Inflammatory macrophage treated with lipopolysaccharide for 1 hour (primary cell): ENCODE measurements at places on chromosomes 3 and 15.

- peak; percentile 78 for DNase-seq
Measured at GRCh38 chr15:49706805-49707204, 86.0 kb downstream of the DTWD1 start.

GRCh38 chr3:151169262-151169947 lies 33.6 kb downstream of the GPR171 start:
- peak; percentile 72 for DNase-seq

GRCh38 chr15:70530503-70530902 lies 232.9 kb downstream of the UACA start:
- DNase-seq = no peak

DNA sequence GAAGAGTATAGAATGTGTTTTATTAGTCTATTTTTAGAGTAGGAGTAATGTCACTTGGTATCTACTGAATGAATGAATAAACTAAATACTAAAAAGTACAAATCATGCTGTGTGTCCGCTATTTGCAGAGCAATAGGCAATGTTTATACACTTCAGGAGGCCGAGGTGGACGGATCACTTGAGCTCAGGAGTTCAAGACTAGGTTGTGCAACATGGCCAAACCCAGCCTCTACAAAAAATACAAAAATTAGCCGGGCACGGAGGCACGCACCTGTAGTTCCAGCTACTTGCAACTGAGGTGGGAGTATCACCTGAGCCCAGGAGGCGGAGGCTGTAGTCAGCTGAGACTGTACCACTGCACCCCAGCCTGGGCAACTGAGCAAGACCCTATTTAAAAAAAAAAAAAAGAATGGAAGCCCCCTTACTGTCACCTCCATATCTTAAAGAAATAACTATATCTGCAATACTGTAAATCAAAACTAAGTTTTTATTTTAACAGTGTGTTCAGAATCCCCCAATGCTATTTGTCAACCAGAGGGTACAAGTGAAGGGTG lies 98.4 kb downstream of the DHX30 start:
- no peak for DNase-seq

GRCh38 chr3:25452192-25452591 lies 24.1 kb downstream of the RARB start:
- DNase-seq = no peak

- peak; percentile 87 for DNase-seq
Measured at GRCh38 chr15:99324082-99324620, 72.9 kb downstream of the LRRC28 start.

GRCh38 chr15:64205202-64205601 lies 42.4 kb upstream of the PPIB start:
- DNase-seq = no peak

DNA sequence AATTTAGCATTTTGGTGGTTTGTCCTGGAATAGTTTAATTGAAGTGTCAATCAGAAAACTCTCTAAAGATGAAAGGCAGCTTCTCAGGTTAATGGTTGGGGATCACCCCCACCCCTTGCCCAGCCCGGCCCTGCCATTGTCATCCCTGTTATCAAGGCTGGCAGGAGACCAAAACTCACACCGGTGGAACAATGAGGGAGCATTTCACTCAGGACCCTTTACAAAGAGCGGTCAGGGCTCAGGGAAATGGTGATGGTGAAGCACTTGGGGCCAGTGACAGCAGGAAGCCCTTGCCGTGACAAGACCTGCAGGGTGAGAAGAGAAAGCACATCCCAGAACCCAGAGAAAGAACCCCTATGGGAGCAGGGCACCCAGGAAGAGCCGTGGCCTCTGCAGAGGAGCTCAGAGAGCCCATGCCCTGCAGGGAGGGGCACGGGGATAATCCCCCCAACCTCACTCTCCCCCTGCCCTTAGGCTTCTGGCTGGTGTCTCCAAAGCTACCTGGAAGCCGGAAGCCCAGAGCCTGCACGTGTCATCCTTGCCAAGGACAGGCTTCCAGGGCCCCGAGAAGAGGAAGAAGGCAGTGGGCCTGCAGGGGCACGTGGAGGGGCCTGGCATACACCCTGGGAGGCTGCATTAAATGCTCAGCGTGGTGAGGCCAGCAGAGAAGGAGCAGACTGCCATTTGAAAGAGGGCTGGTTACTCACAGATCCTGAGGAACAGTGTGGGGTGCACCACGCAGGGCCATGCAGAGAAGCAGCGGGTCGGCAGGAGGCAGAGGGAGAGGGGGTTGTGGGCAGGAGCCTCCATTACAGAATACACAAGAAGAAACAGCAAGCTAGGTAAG lies 80.6 kb upstream of the PRR20G start:
- no peak for DNase-seq

DNA sequence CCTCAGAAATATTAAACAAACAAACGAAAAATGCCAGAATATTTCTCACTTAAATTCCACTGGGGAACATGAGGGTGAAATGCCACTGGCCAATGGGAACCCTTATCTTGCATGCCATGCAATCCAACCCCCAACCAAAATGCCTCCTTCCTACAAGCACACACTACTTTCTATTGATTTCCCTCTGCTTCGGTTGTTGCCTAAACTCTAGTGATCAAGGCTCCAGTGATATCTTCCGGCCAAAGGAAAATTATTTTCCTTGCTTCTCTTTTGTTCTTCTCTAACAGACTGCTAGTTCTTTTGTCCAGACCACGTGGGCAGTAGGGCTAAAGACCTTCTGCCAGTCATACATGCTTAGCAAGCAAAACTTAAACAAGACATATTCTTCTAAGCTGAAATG lies 115.7 kb downstream of the TMCC1 start:
- no peak for DNase-seq

DNA sequence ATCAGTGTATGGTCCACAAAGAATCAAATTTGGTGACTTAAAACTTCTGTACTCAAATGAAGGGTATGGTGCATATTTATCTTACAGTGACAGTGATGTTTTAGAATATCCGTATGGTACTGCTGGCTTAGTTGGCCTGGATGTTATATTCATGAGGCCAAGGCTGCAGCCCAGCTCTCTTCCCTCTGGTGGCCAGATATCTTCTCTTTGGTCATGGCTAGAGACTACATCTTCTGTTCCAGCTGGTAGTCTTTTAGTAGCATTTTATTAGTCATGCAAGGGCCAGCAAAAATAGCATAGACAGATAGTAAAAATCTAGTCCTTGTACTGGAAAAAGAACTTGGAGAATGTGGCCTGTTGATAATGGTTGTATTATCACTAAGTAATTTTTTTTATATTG lies 124.0 kb upstream of the ROPN1 start:
- DNase-seq = no peak

DNA sequence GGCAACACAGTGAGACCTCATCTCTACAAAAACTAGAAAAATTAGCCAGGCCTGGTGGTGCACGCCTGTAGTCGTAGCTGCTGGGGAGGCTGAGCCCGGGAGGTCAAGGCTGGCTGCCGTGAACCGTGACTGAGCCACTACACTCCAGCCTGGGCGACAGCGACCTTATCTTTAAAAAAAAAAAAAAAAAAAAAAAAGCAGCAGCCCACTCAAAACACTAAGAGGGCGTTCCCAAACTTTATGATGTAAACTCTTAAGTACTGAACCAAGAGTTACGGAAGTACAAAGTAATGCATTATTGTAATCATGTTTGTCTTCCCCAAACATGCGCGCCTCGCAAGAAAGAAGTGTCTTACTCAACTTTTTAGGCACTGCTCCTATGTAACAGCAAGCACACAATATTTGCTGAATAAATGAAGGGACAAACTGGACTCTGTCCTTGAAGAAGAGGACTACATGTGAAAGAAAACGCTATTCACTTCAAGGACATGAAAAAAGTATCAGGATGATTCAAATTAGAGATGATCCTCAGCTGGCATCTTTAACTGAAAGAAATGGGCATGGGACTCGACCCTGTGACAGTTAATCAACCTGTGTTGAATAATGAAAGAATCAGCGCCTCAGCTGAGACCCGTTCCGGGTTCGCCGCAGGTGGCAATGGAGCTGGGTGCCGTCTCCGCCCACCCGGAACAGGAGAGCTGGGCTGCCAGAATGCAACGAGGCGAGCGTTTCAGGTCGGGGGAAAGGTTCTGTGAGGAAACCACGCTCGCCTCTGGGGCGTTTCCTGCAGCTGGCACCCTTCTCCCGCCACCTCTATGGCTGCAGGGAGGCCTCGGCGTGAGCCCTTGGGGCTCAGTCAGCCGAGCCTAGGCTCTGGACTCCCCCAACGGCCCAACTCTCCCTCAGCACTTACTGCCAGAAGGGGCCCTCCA lies 718 bp downstream of the SPG11 start:
- peak; percentile 93 for DNase-seq

- DNase-seq = no peak
Measured at GRCh38 chr15:99084965-99085364, 19.9 kb upstream of the SYNM start.

DNA sequence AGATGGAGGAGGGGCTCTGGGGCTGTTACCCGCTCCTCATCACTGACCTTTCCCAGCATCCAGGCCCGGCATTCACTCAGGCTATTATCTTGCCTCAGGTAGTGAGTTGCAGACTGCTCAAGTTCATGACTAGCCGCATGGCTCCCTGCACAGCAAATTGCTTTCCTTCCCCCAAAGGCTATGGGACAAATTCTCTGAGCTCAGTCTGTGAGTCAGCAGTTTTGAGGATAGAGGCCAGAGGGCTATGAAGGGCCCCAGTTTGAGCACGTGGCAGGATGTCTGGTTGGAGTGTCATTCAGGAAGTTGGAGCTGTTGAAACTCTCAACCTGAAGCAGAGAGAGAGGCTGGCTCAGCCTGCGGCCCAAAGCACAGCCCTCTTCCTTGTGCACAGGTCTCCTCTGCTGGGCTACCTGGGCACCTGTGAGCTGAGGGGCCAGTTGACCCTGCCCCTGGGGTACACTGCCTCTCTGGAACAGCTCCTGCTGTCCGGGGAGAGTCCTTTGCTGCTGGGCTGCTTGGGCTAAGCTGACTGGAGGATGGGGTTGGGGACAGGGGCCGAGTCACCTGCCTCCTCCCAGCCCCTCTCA lies 7.9 kb downstream of the FAH start:
- DNase-seq = peak; percentile 89

- DNase-seq = no peak
Measured at GRCh38 chr15:40877694-40878093, 3.7 kb upstream of the RHOV start.

GRCh38 chr15:100542290-100542689 lies 13.5 kb upstream of the CERS3 start:
- no peak for DNase-seq

DNA sequence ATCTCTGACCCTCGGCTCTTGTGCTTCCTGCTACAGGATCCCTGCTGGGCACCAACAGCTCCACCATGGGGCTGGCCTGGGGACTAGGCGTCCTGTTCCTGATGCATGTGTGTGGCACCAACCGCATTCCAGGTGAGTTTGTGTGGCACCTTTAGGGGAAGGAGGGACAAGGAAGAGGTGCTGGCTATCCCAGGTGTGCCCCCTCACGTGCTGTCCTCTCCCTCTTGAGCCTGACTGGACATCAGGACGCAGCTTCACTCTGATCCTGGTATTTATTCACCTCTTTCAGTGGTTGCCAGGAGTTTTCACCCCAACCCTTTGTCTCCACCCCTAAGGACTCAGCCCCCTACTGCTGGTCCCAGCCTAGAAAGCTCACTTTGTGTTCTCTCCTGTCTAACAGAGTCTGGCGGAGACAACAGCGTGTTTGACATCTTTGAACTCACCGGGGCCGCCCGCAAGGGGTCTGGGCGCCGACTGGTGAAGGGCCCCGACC lies 960 bp downstream of the THBS1 start:
- DNase-seq = no peak

DNA sequence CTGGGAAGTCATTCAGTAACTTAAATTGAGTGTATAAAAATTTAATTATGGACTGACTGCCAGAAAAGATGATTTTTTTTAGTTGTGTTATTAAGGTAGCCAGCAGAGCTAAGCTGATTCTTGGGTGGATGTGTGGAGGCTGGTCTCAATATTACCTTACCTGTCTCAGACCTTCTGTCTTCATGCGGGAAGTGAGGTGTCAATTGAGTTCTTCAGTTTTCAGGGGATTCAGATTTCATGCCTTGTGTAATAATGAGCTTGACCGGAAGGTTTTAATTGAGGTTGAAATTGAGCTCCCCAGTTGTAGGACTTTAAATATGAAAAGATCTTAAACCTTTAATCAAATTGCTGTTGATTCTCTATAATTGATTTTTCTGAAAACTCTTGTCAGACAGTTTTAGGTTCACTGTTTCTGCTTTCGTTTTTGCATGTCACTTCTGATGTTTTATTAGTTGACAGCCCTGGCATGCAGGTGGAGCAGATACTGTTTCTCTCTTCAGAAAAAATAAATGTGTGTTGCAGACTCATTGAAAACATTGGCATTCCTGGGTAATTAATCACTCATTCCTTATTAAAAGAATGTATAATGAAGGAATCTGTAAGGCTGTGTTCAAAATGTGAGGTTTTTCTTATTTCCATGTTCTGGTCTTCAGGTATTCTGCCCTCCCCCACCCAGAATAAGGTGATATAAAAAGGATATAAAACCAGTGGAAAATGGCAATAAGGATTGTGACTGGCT lies 54.5 kb downstream of the PSMD6 start:
- no peak for DNase-seq

DNA sequence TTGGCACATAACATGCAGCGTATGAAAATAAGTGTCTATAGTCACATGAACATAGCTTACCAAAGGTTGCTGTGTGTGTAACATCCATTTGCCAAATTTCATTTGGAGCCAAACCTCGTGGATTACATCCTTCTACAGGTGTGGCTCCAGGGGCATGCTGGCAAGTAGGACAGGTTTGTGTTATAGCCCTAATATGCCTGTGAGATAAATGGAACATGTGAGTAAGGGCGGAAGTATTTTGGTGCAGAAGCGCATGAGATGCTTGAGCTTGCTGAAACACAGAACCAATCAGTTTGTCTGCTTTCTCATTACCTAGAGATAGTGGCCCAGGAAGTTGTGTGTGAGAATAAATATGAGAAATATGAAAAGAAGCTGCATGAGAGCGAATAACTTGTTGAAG lies 21.8 kb upstream of the XCR1 start:
- DNase-seq = no peak

DNA sequence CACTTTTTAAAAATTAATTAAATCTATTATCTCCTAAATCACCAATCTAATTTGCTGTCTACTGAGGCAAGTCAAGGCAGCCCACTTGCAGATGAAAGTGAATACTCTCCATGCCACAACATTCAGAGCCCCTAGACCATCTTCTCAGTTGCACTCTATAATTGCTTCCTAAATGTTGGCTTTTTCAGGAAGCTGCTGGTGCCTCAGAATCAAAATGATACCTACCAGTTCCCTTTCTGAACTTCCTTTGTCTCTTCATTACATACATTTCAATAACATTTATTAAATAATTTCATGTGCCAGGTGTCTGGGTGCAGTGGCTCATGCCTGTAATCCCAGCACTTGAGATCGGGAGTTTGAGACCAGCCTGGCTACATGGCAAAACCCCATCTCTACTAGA lies 124.1 kb downstream of the SERPINI1 start:
- no peak for DNase-seq

GRCh38 chr3:17643691-17644090 lies 98.7 kb downstream of the TBC1D5 start:
- no peak for DNase-seq

- no peak for DNase-seq
Measured at GRCh38 chr3:50123394-50124051, 31.6 kb upstream of the SEMA3F start.

GRCh38 chr3:121757087-121757811 lies 7.7 kb upstream of the GOLGB1 start:
- DNase-seq = no peak
